ENCODE measurements at places on chromosomes 7 and 10. TPM values are rescaled to one million over a fixed set of nuclear protein-coding genes. Genes with fewer than 3 reads are reported as not detected.

Gene AMPH
- 2.6 TPM for total RNA-seq

Gene C7orf57
- not detected for total RNA-seq

Gene CISD1
- total RNA-seq, result 173 TPM

- no peak for DNase-seq
Measured at GRCh38 chr10:49255883-49256282, 43.1 kb upstream of the C10orf71 start.

- no peak for DNase-seq
Measured at GRCh38 chr7:49692516-49692915, 80.9 kb upstream of the VWC2 start.

DNA sequence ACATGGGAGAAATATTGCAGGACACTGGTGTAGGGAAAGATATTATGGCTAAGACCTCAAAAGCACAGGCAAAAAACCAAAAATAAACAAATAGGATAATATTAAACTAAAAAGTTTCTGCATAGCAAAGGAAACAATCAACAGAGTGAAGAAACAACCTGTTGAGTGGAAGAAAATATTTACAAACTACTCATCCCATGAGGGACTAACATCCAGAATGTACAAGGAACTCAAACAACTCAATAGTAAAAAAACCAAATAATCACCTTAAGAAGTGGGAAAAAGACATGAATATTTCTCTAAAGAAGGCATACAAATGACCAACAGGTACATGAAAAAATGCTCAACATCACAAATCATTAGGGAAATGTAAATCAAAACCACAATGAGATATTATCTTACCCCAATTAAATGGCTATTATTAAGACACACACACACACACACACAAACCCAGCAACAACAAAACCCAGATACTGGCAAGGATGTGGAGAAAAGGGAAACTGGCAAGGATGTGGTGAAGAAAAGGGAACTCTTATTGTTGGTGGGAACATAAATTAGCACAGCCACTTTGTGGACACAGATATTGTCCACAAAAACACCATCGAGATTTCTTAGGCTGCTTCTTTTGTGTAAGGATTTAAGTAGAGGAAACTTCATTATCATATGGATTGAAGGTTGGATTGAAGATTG, 9.8 kb upstream of the RAB18 start:
- no peak for DNase-seq

GRCh38 chr7:129684777-129685176, 73.3 kb downstream of the NRF1 start:
- no peak for DNase-seq

GRCh38 chr10:130233035-130233360, 96.8 kb downstream of the GLRX3 start:
- DNase-seq, result no peak

- DNase-seq, result no peak
Measured at GRCh38 chr10:5631936-5632335, 34.5 kb downstream of the ASB13 start.

GRCh38 chr7:100694098-100694745, at the start of gene GIGYF1:
GIGYF1 (minus strand) TSS chr7:100694250; CDS start chr7:100688238, 6,012 bp downstream.
- DNase-seq, result peak; percentile 81

DNA sequence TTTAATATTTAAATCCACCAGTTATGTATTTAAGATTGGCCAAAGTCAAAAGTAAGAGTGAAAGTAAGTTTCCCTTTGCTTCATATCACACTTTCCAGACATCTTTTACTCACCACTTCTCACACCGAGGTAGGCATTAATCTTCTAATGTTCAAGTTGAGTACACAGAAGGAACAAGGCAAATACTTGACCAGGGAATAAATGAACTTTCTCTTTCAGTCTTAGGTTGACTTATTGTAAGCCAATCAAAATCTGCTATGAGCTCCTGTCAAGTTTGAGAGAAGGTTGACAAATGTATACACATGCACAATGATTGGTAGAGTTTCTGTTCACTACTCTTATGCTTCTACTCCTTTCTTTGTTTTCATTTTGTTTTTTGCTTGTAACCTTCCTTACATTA, 842.5 kb downstream of the REEP3 start:
- no peak for DNase-seq

DNA sequence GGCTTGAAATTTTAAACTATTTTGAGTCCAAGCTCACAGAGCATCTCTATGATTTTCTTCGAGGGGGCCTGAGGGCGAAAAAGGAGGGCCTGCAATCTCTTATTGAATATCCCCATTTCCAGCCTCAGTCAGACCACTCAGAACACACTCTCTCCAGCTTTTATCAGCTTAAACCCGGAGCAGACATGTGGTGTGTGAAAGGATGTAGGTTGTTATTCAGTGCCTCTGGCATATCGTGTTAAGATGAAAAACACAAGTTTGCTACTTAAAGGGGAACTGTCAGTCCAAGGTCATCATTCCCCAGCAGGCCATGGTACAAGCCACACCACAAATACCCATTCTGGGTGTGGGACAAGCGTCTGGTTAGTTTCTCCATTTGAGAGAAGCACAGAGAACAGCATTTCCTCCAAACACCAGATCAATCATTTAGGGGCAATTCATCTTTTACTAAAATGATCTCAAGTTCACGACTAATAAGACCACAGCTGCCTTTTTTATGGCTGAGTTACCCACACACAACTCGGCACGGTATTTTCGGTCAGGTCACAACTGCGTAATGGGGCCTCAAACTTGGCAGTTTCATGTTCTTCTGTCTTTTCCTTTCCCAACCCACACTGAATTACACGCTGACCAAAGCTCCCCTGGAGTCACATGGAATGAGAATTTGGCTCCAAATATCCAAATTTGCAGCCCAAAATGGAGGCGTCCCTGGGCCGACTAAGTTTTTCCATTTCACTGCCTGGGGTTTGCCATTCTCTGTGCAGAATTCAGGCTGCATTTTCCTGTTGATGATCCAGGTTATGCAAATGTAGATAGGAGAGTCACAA, 188.4 kb downstream of the SEM1 start:
- no peak for DNase-seq

GRCh38 chr7:52143219-52143618, 826.6 kb upstream of the COBL start:
- DNase-seq, result no peak

DNA sequence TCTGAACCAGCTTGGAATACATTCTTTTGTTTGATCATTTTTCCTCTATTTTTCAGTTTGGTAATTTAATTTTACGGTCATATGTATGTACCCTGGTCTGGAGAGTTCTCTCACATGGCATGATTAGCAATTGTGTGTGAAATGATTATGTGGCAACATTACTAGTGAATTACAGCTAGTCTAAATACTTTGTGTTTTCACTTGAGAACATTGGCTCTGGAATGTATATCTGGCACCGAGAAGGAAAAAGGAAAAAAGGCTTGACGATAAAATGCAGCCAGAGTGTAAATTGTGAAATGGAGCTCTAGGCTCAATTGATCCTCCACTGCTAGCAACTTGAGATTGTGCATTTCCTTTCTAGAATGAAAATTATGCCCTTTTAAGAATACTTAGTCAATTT, 397.2 kb downstream of the EXOC4 start:
- no peak for DNase-seq
